ENCODE measurements at places on chromosomes 4 and X.

GRCh38 chrX:13473442-13474163 lies 95.8 kb upstream of the EGFL6 start:
- no peak for DNase-seq

GRCh38 chr4:30245140-30245539 lies 475.0 kb upstream of the PCDH7 start:
- DNase-seq: no peak

GRCh38 chr4:112318239-112319142 lies 21.3 kb downstream of the ALPK1 start:
- DNase-seq: no peak

DNA sequence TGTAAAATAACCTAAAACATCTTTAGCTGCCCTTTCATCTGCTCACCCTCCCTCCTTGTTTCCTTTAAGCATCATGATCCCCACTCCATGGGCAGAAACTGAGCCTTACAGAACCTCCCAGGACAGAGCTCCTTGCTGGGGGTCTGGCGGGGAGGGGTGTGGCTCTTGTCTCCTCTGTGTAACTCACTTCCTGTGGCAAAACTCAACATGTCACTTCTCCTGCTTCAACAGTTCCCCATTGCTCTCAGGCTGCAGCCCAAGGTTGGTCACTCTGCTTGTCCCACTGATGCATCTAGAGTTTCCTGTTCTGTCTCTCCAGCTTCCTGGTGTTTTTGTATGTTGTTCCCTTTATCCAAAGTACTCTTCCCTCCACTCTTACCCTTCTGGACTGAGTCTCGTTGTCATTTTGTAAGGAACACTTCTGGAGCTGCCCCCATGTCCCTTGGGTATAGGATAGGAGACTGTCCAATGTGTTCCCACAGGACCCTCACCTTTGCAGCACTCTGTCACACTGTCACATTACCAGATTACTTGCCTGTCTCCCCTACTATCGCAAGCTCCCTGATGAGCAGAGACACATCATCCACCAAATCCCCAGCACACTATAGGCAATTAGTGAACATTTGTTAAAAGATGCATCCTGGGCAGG lies 19.6 kb downstream of the TMEM31 start:
- no peak for DNase-seq

All from DMS79 treated with DMSO at 0.1 percent for 48 hours (cell line).